ENCODE measurements at places on chromosomes 1 and 21.

DNA sequence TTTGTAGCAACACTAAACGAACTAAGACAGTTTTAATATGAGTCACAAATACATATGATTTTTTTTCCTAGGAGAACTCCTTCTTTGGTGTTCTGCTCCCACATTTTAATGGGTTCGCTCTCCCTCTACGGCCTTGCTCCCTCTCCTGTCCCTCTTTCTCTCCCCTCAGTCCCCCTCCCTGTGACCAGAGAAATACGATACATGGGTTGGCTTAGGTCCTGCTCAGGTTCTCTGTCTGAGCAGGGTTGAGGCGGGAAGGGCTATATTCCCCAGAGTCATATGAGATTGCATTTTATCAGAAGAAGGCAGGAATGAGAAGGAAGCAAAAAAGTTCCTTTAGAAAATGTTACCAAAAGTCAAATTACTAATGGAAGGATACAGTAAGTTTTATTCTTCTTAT lies 44.6 kb downstream of the UBE2U start:
- DNase-seq: no peak

DNA sequence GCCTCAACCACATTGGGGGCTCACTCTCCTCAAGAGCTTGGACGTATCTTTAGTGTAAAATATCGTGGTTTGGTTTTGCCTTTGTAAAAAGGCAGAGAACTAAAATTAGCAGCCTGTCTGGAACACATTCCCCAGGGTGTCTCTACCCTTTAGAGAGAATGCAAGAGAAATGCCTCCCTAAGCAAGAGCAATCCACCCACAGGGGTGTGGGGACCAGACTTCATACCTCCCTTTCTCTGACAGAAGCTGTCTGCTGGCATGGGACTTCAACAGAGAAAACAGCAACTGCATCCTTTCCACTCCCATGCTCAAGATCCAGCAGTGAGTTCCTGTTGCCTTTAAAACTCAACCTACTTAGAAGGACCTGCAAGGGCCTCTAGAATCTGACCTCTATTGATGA lies 27.9 kb upstream of the TNR start:
- no peak for DNase-seq

GRCh38 chr1:155016231-155016831 lies 13.7 kb downstream of the ZBTB7B start:
- DNase-seq: no peak

DNA sequence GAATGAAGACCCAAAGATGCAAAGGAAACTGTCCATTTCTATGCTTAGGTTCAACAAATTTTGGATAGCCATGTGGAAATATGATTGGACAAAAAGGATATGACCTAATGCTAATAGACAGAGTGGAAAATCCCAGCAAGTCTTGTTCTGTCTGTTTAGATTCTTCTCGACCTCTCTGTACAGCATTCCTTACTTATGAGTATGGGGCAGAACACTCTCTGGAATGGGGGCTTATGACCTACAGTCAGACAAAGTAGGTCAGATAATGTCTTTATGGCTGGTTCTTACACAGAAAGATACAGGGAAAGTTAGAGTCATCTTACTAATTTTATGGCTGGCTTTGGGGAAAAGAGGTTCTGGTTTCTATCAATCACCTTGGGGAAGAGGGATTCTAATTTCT lies 2.8 kb downstream of the GCSAML start:
- DNase-seq: no peak

- DNase-seq: no peak
These were observed 759 bp downstream of the AMPD2 start for GRCh38 chr1:109620401-109620791.

- DNase-seq: no peak
These were observed 14.2 kb downstream of the MARCKSL1 start for GRCh38 chr1:32321712-32322291.

GRCh38 chr1:158095737-158096335 lies 84.9 kb upstream of the CD1D start:
- DNase-seq: no peak

- no peak for DNase-seq
These were observed 44.3 kb upstream of the GTF2B start for GRCh38 chr1:88935522-88936222.

- DNase-seq: no peak
These were observed 71.2 kb downstream of the NGF start for GRCh38 chr1:115266729-115267421.

- DNase-seq: no peak
These were observed 73.6 kb upstream of the SLC25A33 start for GRCh38 chr1:9465640-9466039.

GRCh38 chr1:3333903-3334302 lies 120.6 kb upstream of the ARHGEF16 start:
- DNase-seq: no peak

DNA sequence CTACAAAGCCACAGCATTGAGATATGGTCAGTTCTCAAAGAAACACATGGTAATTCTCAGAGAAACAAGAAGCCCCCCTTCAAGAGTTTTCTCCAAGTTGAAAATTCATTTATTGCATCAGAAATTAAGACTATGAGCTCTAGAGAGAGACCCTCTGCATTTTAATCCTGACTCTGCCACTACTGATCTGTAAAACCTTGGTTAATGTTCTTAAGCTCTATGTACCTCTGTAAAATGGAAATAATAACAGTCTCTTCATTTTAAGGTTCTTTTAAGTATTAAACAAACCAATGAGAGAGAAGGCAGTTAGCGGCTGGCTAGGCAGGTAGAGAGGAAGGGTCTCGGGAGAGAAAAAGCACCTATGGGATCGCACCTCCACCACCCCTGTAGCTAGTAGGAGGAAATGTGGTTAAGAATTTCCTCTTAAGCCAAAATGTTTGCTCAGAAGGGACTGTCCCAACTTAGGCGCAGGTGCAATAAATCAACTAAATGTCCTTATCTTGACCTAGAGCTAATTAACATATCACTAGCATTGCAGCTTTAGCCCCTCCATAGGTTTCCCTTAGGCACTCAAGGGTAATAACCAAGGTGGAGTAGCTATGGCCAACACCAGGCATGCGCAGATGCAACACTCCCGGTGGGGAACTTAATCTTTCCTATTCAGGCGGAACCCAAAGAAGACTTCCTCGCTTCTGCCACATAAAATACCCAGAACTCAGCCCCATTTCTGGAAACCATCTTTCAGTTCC lies 1685.4 kb downstream of the MRPL39 start:
- no peak for DNase-seq

GRCh38 chr1:182651339-182651724 lies 33.1 kb downstream of the RGS8 start:
- DNase-seq: no peak

GRCh38 chr1:68107771-68108170 lies 57.3 kb upstream of the DIRAS3 start:
- DNase-seq: no peak

DNA sequence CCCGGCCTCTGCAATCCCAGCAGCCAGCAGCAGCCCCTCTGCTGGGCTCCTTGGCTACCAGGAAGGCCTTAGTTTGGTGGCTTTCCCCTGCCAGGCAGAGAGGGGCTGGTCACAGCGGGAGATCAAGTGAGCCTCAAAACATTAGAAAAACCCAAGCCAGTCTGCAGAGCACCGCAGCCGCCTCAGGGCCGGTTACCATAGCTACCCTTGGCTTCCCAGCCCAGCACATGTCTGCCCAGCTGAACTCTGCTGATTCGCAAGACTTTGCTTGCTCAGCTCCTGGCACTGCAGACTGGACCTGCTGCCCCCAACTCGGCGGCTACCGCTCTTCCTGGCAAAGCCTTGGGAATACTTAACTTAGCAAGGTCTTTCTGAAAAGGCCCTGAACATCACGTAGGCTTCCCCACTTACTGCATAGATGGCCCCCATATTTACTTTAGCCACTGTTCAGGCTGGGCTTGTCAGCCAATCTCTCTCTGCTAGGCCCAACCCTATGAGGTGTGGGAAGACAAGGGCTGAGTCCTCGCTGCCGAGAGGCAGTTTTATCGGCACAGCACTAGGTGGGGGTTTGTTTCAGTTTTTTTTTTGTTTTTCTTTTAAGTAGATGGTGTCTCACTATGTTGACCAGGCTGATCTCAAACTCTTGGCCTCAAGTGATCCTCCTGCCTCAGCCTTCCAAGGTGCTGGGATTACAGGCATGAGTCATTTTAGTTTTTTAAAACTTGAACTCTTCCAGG lies 28.6 kb upstream of the PLEKHG5 start:
- DNase-seq: no peak

DNA sequence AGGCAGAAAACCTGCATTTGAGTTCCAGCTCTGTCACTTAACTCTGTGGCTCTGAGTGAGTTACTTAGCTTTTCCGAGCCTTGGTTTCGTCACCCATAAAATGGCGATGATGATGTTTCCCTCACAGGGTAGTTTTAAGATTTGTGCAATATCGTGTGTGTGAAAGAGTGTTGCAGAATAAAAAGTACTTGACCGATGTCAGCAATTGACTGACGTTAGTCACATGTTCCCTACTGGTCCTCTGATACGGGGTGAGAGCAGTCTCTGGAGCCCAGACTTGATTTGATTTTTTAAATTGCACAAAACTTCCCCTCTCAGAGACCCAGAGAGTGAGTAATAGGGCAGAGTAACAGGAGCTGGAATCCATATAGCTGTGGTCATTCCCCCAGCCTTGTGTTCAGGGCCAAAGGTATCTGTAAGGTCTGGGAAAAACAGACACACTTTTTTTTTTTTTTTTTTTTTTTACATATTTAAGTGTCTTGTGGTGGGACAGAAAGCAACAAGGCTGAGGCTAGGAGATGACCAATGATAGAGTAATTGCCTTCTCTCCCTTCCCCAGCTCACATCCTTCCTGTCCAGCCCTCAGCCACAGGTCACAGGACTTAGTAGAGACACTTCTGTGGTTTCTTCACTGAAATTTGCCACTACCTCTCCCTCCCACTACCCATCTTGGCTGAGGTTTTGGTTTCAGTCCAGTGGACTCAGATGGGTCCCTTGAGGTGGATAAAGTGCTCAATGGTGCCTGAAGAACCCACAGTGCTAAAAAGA lies 2.0 kb downstream of the FCER1G start:
- no peak for DNase-seq

DNA sequence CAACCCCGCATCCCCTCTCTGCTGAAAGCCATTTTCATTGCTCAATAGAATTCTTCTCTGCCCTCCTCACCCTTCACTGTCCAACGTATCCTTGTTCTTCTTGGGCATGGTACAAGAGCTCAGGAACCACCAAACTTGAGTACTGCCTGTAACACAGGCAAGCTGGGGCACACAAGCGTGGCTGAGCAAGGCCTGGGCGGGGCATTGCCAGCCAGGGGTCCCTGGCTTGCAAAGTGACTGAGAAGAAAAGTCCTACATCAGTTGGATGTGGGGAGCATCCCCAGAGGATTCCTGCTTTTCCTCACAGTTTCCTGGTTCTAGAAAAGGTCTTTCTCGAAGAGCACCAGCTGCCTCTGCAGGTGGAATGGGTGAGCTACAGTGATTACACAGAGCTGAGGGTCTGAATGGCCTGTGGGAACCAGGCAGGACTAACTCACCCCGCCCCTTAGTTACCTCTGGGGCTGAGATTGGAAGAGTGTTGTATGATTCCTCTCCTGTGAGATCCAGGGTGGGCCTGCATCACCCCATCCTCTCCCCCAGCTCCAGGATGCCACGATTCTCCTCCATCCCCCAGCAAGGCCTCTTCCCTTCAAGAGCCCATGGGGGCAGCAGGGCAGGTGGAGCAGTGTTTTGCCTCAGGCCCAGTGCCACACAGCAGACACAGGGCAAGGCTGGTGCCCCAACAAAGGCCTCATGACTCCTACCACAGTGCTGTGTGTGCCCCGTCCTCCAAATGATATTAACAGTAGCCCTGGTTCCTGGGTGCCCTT lies 121.9 kb downstream of the MATN1 start:
- no peak for DNase-seq

GRCh38 chr1:43936431-43937151 lies 3.0 kb downstream of the ARTN start:
- no peak for DNase-seq

Data from type B pancreatic cell (in vitro differentiated cells).